ENCODE measurements at places on chromosomes 12 and 14.

- DNase-seq, result no peak
Measured at GRCh38 chr12:6192604-6193380, 7.4 kb upstream of the CD9 start.

- DNase-seq, result no peak
Measured at GRCh38 chr12:122867691-122868461, 28.0 kb downstream of the VPS37B start.

DNA sequence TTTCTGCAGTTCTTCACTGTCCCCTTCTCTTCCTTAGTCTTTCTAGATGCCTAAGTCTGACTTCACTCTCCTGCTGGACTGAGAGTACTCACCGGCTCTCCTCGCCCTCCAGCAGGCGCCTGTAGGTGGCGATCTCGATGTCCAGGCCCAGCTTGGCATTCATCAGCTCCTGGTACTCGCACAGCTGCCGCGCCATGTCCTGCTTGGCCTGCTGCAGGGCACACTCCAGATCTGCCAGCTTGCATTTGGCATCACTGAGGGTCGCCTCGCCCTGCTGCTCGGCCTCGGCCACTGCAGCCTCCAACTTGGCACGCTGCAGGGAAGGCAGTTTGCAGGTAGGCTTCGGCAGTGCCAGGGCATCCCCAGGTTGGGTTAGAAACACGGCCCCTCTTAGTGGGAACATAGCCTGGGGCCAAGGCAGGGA is 5.2 kb downstream of the KRT84 start:
- DNase-seq, result no peak

GRCh38 chr12:132395192-132395907 is 66.0 kb upstream of the GALNT9 start:
- no peak for DNase-seq

DNA sequence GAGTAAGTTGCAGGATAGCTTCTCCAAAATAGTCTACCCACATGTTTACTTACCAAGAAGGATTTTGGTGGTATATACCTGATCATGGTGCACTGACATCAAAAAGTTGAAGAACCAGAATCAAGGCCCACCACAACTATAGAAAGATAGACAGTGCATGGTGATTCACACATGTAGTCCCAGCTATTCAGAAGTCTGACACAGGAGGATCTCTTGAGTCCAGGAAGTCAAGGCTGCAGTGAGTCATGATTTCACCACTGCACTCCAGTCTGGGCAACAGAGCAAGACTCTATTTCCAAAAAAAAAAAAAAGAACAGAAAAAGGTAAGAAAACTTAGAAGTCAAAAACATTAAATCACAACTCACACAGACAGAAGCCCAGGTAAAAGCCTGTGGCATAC is 422.2 kb upstream of the FOXG1 start:
- no peak for DNase-seq

- DNase-seq, result no peak
Measured at GRCh38 chr14:98144964-98145363, 1127.0 kb downstream of the BCL11B start.

DNA sequence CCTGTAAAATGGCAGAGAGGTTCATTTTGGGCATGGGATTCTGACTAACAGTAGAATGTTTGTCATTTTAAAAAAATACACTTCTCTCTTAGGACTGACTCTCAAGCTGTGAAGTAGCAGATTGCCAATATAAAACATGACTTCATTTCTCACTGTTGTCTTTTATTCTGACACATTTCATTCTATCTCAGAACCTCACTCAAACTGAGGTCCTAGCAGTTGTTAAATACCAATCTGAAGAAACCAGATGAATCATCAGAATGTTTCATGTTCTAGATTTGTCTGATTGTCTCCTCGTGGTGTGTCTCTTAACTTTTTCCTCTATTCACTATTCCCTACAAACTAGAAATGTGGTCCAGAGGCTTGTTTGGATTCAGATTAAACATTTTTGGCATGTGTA is 276.5 kb upstream of the NPAS3 start:
- DNase-seq, result no peak

DNA sequence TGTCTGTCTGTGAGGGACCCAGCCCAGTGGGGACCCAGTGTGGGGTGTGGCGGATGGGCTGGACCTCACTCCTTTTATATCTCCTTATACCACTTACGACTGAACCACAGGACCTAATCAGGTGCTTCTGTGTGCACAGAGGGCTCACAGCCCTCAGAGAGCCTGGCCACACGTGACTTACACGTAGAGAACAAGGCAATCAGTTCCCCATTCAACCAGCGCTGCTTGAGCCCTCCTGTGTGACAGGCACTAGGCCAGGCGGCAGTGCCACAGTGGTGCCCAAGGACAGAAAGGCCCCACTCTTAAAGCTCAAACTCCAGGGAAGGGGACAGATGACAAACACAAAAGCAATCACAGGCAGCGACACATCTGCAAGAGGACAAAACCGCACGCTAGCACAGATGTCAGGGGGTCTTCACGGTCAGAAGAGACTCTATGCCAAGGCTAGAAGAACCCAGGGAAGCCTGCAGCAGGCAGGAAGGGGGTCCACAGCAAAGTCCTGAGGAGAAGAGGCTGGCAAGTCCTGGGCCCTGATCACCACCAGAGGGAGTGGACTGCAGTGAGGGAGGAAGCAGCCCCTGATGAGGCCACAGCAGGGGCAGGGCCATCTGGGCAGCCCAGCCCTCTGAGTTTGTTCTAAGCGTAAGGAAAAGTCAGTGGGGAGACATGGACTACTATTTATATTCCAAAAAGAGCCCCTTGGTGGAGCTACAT is 39.3 kb downstream of the SETD3 start:
- no peak for DNase-seq

GRCh38 chr14:48616931-48617330 is 941.5 kb upstream of the MDGA2 start:
- DNase-seq, result no peak

DNA sequence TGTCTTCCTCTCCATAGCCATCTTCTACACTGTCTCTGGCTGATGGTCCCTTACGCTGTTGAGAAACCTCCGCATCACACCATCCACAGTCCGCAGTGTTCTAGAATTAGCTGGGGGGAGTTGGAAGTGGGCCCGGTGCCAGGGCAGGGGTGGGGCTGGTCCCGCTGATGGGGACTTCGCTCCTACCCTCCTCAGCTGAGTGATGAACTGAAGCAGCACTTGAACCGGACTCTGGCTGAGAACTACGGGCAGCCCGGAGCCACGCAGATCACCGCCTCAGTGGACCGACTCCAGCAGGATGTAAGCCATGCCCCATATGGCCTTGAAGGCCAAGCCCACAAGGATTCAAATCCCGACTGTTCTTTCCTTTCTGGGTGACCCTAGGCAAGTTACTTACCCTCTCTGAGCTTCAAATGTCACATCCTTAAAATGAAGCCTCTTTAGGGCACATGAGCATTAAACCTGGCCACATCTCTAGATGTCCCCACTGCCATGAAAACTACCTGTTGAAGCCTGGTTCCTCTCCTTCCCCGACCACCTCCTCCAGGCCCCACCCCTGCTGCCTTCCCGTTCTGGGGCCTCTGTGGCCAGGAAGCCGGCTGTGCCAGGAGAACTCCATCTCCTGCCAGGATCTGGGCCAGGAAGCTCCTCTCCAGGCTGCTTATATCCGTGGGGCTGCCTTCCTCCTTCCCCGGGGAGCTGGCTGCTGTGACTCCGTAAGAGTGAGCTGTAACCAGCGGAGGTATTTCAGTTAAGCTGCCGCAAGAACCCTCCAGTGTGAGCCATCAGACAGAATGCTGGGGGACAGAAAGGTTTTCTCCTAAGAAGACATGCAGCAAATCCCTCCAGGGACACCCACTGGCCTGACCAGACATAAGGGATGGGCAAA is 53.1 kb downstream of the TSPAN11 start:
- no peak for DNase-seq
